ENCODE measurements at places on chromosomes 5 and 9. TPM values are rescaled to one million over a fixed set of nuclear protein-coding genes. Genes with fewer than 3 reads are reported as not detected.
A peak's percentile ranks its signal among the peaks of the same experiment; 100 is the strongest.

The CCDC69 gene
- 39.1 TPM for total RNA-seq

The POLE3 gene
- total RNA-seq, result 24.2 TPM

The ARHGEF39 gene
- 0.54 TPM for total RNA-seq

The HBEGF gene
- total RNA-seq, result 22.6 TPM

The BSPRY gene
- not detected for total RNA-seq

The TESK1 gene
- total RNA-seq, result 69.9 TPM

The SLC34A3 gene
- not detected for total RNA-seq

The LAMC3 gene
- total RNA-seq, result 0.54 TPM

The ATOSB gene
- 30.2 TPM for total RNA-seq

DNA sequence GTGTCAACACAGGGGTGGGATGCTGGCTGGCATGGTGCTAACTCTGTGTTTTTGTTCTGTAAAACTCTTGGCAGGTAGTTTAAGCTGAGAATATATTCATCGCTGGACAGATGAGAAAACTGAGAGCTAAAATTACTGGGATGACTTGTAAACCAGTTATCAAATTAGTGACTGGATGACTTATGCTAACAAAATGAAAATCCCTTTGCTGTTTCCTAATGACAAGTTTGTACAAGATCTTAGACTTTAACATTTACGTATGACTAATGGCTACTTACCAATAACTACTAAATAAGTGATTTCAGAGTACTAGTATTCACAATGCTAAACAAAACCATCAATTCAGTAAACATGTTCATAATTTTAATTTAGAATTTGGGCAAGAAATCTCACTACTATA lies 854.8 kb upstream of the ARRDC3 start:
- no peak for DNase-seq
- no peaks in the 10 kb centered on the region for H3K36me3 ChIP-seq
- H3K27ac ChIP-seq, result no peak overlapping the region
- no peaks in the 10 kb centered on the region for H3K27me3 ChIP-seq

DNA sequence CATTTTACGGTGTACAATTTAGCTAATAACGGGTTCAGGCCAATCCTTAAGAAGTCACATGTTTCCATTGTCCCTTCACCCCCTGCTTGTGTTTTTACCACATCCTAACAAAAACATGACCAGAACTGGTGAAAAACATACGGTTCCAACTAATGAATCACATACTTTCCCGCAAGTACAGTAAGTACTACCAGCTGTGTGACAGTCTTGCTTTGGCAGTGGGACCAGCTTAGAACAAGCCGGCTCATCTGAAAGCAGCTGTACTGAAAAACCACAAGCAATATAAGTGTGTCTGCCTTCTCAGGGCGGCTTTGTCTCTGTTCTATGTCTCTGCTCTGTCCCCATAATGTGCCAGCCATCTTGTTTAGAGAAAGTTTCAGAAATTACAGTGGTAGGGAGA lies 242.5 kb downstream of the BNC2 start:
- H3K4me1 ChIP-seq, result peaks cover 42% of the 10 kb centered on the region
- H3K27ac ChIP-seq, result no peak overlapping the region
- no peak overlapping the region for H3K4me3 ChIP-seq
- DNase-seq, result no peak
- no peaks in the 10 kb centered on the region for H3K36me3 ChIP-seq
- H3K27me3 ChIP-seq, result no peaks in the 10 kb centered on the region

DNA sequence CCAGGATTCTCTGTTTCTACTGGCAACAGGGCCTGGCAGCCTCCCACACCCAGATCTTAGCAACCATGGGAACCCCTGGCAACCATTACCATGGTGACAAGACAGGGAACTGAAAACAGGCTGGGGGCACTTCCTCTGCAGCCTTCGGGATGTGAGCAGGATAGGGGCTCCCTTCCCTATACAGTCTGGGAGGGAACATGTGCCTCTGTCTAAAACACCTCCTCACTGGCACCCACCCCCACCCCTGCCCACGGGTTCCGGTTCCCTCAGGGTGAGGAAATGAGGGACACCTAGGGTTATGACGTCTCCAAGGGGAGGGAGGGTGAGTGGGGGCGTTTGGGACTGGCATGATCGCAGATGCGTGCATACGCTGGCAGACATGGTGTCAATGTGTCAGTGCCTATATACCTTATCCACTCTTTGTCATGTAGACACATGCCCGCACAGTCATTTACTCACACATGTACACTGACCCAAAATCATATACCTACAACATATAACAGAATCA lies 3.0 kb upstream of the DNAJB5 start:
- H3K36me3 ChIP-seq, result no peaks in the 10 kb centered on the region
- peaks cover 31% of the 10 kb centered on the region for H3K4me1 ChIP-seq
- no peak overlapping the region for H3K4me3 ChIP-seq
- no peak overlapping the region for H3K27ac ChIP-seq
- H3K27me3 ChIP-seq, result no peaks in the 10 kb centered on the region

GRCh38 chr5:170388818-170389549 lies at the start of gene KCNMB1:
Gene KCNMB1, minus strand, starts transcription at chr5:170389367. Its CDS starts 3,920 bp downstream, at chr5:170385447.
- peaks cover 14% of the 10 kb centered on the region for H3K36me3 ChIP-seq
- peak within 1 kb of the TSS; percentile 82 for H3K4me3 ChIP-seq
- peak within 1 kb of the TSS; percentile 95 for H3K27ac ChIP-seq
- H3K27me3 ChIP-seq, result no peaks in the 10 kb centered on the region
- peaks cover 10% of the 10 kb centered on the region for H3K4me1 ChIP-seq

GRCh38 chr9:4038182-4038723 lies 261.6 kb downstream of the GLIS3 start:
- no peak overlapping the region for H3K4me3 ChIP-seq
- H3K4me1 ChIP-seq, result peaks cover 6% of the 10 kb centered on the region
- H3K27ac ChIP-seq, result no peak overlapping the region
- no peaks in the 10 kb centered on the region for H3K27me3 ChIP-seq

DNA sequence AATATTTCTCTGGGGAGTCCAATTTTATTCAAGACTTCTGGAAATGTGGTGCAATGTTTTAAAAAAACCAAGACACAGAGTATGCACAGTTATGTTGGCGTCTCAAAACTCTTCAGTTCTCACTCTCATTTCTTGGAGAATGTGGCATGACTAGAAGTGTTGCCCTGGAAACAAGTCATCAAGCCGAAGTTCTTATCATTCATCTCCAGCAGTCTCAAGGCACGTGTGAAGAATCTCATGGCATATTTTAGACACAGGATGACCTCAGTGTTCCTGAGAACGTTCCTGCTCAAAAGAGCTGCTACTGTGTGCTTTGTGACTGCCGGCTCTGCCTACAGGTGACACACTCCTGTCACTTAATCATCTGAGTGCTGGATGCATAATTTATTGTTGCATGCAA lies 147.4 kb upstream of the IRX4 start:
- H3K36me3 ChIP-seq, result no peaks in the 10 kb centered on the region
- H3K27me3 ChIP-seq, result no peaks in the 10 kb centered on the region
- no peaks in the 10 kb centered on the region for H3K4me1 ChIP-seq
- no peak for DNase-seq
- H3K4me3 ChIP-seq, result no peak overlapping the region

GRCh38 chr9:91231619-91232018 lies 130.1 kb downstream of the AUH start:
- H3K27ac ChIP-seq, result no peak overlapping the region
- no peaks in the 10 kb centered on the region for H3K4me1 ChIP-seq
- H3K27me3 ChIP-seq, result no peaks in the 10 kb centered on the region
- H3K4me3 ChIP-seq, result no peak overlapping the region
- no peaks in the 10 kb centered on the region for H3K36me3 ChIP-seq

DNA sequence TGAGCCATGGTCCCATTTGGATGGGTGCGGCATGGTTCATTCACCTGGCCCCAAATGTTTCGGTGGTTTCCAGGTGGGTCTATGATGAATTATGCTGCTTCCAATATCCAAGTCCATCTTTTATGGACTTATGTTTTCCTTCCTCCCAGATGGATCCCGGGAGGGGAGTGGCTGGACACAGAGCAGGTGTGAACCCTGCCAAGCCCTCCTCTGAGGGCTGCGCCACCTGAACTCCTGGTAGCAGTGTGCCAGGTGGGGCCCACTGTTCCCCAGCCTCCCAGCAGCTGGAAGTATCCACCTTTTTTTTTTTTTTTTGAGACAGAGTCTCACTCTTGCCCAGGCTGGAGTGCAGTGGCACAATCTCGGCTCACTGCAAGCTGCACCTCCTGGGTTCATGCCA lies 42.9 kb downstream of the WNK2 start:
- H3K36me3 ChIP-seq, result no peaks in the 10 kb centered on the region
- no peak overlapping the region for H3K4me3 ChIP-seq
- H3K27ac ChIP-seq, result no peak overlapping the region
- no peaks in the 10 kb centered on the region for H3K4me1 ChIP-seq
- DNase-seq, result no peak
- H3K27me3 ChIP-seq, result no peaks in the 10 kb centered on the region

- H3K36me3 ChIP-seq, result no peaks in the 10 kb centered on the region
- no peaks in the 10 kb centered on the region for H3K27me3 ChIP-seq
- no peak for DNase-seq
These were observed 12.5 kb upstream of the MAMDC2 start for GRCh38 chr9:70031141-70031545.

- H3K4me1 ChIP-seq, result no peaks in the 10 kb centered on the region
- no peak overlapping the region for H3K4me3 ChIP-seq
- no peak overlapping the region for H3K27ac ChIP-seq
- H3K27me3 ChIP-seq, result no peaks in the 10 kb centered on the region
These were observed 42.5 kb downstream of the STXBP1 start for GRCh38 chr9:127654619-127655018.

DNA sequence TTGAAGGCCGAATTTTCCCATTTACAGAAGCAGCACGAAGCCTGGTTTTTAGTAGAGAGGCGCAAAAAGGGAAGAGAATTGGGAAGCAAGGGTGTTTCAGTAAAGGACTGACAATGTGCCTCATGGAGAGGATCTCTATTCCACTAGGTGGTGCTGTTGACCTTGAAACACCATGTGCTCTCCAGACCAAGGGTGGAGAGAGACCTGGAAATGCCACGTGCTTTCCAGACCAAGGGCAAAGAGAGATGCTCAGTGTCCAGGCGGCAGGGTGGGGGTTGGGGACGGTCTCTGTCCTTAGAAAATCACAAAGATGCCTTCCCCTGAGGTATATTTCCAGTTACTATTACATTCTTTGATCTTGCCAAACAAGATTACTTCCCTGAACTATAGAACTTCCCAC lies 425.3 kb downstream of the CSNK1G3 start:
- DNase-seq, result no peak
- H3K27me3 ChIP-seq, result no peaks in the 10 kb centered on the region
- no peaks in the 10 kb centered on the region for H3K4me1 ChIP-seq
- H3K36me3 ChIP-seq, result no peaks in the 10 kb centered on the region

DNA sequence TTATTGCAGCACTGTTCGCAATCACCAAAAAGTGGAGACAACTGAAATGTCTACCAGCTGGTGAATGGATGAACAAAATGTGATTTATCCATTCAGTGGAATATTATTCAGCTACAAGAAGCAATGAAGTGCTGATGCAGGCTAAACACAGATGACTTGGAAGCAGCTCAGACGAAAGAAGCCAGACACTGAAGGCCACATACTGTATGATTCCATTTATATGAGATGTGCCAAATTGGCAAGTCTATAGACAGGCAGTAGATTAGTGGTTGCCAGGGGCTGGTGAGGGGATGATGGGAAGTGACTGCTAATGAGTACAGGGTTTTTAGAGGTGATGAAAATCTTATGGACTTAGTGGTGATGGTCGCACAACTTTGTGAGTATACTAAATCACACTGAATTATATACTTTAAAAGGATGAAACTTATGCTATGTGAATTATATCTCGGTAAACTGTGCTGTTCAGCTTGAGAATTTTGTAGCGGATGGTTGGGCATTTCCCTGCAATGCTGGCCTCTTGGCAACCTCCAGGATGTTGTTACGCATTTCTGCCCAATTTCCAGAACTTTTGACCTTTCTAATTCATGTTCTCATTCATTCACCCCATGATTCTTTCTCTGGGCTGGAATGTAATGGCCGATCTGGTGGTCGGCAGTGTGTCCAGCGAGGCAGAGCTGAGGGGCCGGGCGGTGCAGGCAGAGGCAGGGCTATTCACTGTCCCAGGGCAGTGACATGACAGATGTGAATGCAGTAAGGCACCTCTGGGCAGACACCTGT lies 22.0 kb upstream of the WNK2 start:
- no peak overlapping the region for H3K4me3 ChIP-seq
- no peaks in the 10 kb centered on the region for H3K4me1 ChIP-seq

DNA sequence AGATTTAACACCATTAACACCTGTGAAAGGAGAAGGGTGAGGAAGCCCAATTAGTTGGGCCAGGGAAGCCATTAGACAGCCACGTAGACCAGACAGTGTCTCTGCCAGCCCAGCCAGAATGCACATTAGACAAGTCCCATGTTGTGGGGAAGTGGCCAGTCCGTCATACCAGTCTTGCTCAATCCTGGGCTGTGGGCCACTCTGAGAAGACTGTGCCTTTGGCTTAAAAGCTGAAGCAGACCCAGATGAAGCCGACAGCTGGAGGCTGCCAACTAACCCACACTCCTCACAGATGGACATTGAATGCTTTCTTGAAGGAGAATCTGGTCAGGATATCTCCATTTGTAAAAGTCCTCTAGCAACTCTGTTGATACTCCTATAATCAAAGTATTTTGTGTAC lies 128.5 kb downstream of the CHSY3 start:
- H3K27me3 ChIP-seq, result no peaks in the 10 kb centered on the region
- H3K27ac ChIP-seq, result no peak overlapping the region
- DNase-seq, result no peak
- peaks cover 12% of the 10 kb centered on the region for H3K4me1 ChIP-seq

DNA sequence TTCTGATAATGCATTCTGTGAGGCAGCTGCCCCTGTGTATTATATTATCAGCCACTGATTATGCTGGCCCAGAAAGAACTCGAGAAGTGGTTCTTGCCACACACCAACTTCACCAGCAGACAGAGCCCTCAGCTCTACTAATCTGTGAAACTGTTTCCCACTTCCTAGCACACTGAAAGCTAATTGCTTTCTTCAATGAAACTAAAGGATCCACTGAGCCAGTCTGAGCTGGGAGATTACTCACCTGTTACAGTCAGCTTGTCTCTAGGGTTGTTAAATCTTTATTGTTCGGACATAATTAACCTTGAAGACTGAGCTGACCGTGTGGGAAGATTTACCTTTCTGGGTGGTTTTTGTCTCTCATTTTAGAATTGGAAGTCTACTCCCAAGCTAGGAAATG lies 263.2 kb downstream of the KCTD16 start:
- no peak overlapping the region for H3K4me3 ChIP-seq
- no peak overlapping the region for H3K27ac ChIP-seq
- DNase-seq, result no peak
- H3K27me3 ChIP-seq, result no peaks in the 10 kb centered on the region
- H3K36me3 ChIP-seq, result no peaks in the 10 kb centered on the region

DNA sequence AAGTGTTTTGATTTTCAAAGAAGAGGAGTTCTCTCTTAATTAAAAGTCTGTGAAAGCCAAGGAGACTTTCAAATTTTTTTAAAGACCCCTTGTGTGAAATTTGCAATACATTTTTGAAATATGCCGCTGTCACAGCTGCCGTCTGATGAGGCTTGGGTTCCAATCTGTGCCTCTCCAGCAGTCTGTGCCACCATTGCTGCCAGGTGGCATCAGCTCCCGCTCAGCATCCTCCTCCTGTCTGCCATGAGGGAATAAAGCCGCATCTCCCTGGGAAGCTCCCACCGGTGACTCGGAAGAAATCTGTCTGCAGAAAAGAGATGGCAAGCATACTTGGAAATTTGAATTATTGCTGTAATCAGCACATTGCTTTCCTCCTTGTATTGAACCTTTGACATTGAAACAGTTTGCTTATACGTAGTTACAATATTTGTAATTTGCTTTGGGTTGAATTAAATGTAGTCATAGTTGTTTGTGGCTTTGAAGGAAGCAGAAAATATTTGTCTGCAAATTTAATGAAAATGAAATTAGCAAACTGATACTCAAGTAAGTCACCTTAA lies 145.7 kb upstream of the SNX2 start:
- H3K27me3 ChIP-seq, result no peaks in the 10 kb centered on the region
- no peak for DNase-seq
- no peak overlapping the region for H3K27ac ChIP-seq
- no peaks in the 10 kb centered on the region for H3K36me3 ChIP-seq
- no peaks in the 10 kb centered on the region for H3K4me1 ChIP-seq

- no peak for DNase-seq
- H3K27me3 ChIP-seq, result no peaks in the 10 kb centered on the region
- no peak overlapping the region for H3K4me3 ChIP-seq
- no peak overlapping the region for H3K27ac ChIP-seq
- H3K4me1 ChIP-seq, result no peaks in the 10 kb centered on the region
These were observed 448.6 kb downstream of the ZNF608 start for GRCh38 chr5:124297826-124298225.
